ENCODE measurements at places on chromosomes 7 and 10.
A peak's percentile ranks its signal among the peaks of the same experiment; 100 is the strongest.

DNA sequence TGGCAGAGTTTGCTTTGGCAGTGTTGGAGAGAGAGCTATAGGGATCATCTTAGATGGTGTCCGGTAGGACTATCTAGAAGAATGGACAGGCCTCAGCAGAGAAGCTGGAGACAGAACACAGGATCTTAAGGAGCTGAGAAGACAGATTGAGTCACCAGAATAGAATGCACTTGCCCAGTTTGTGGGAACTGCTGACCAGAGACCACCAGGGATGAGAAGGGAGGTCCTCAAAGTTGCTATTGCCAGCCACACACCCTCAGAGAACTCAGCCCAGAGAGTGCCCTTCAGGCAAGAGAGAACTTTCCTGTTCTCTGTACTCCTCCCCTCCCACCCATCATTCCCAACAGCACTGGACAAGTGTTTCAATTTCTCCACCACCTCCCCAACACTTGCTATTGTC lies 25.3 kb upstream of the GALNT11 start:
- no peak for DNase-seq

- no peak for DNase-seq
Observed at GRCh38 chr10:50398823-50399222, 147.5 kb upstream of the ASAH2 start.

DNA sequence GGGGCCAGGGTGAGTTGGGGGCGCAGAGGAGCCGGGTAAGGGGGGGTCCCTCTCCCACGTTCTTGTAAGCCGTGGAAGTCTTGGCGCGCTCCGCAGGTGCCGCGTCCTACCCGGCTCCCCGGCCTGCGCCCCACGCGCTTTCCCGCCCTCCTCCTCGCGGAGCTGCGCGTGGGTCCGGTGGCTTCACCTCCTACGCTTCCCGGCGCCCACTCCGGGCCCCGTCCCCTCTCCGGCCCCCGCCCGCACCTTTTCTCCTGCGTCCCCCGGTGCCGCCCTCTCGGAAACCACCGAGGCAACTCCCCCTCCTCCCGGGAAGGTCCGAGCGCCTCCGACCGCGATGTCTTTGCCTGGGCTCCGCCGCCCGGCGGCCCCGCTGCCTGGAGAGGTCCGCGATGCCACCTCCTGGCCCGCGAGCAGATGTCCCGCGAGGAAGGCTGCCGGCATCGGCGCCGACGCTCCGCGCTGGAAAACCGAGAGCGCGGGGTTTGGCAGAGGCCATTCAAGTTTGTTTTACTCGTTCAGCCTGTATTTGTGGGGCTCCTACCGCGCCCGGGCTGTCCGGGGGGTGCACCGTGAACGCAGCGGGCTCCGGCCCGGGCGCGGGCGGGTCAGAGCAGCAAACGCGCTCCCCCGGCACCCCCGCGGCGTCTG lies 2.4 kb upstream of the NKX6-2 start:
- peak; percentile 77 for DNase-seq

DNA sequence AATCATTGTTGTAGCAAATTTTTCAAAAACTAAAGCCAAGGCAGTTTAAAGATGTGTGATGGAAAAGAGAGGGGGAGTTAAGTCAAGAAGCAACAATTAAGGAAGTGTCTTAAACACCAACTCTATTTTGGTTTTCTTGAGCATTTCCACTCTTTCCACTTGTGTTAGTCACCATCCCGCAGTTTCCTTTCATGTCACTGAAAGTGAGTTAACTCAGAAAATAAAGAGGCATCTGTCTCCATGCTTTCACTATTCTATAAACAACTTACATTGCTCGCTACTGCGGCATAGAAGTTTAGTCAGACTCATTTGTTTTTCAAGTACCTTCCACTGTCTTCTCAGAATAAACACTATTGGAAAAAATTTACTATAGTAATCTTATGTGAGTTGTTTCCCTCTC lies 284.9 kb upstream of the SEMA3D start:
- no peak for DNase-seq

- DNase-seq = no peak
Observed at GRCh38 chr7:28539289-28539981, 127.1 kb downstream of the CREB5 start.

- DNase-seq = no peak
Observed at GRCh38 chr10:43979551-43979950, 330.9 kb upstream of the ZNF32 start.

DNA sequence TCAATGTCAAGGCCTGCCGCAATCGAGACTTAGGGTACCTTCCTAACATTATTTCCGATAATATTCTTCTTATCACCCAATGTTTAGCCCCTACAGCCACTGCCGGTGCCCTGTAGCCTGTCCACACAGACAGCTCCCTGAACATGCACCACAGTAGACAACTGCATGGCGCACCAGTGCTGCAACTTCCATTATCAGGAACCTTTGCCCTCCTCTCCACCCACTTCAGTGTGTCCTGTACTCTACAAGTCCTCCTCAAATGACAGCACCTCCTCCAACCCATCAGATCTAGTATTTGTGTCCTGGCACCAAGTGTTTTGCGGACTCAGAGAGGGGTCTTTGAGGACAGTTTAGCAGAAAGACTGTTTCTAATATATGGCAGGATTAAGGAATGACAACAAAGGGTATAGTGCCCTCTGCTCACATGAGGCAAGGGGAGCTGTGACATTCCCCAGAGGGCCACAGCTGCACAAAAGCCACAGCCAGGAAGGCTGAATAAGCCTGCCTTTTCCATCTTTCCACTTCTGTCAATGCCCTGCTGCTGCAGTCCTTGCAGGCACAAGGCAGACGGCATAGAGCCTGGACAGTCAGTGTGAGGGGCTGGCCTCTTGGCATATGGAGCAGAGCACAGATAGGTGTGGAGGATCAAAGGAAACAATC lies 335.4 kb downstream of the PARD3 start:
- DNase-seq = no peak

- DNase-seq = no peak
Observed at GRCh38 chr7:101728128-101728527, 89.3 kb upstream of the CUX1 start.

DNA sequence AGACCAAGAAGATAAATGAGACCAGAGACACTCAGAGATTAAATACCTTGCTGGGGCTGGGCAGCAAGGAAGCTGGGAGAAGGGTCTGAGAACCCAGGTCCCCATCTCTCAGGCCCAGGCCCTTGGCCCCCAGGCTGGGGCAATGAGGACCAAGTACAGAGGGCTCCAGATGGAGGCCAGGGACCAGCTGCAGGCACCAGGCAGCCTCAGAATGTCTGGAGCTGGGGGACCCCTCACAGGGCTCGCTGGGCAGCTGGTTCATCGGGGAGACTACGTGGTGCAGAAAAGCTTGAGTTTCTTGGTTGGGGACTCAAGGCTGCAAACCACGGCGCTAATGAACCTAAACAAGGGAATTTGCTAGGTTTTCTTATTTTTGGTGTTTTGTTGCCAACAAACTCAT lies 75.6 kb downstream of the PRKAG2 start:
- DNase-seq = no peak

- DNase-seq = peak; percentile 52
Observed at GRCh38 chr7:2567679-2568278, 9.0 kb downstream of the IQCE start.

GRCh38 chr10:99233689-99234037 lies 2.0 kb downstream of the HPSE2 start:
- DNase-seq = peak; percentile 14

GRCh38 chr7:318476-318875 lies 28.5 kb downstream of the FOXL3 start:
- DNase-seq = no peak
